Stimulated activated CD4-positive, alpha-beta T cell treated with anti-CD3 and anti-CD28 coated beads, Interleukin-1b, Interleukin-23, amount 100 ng/mL, for 24 hours (primary cell): ENCODE measurements at places on chromosomes 6 and 20.

DNA sequence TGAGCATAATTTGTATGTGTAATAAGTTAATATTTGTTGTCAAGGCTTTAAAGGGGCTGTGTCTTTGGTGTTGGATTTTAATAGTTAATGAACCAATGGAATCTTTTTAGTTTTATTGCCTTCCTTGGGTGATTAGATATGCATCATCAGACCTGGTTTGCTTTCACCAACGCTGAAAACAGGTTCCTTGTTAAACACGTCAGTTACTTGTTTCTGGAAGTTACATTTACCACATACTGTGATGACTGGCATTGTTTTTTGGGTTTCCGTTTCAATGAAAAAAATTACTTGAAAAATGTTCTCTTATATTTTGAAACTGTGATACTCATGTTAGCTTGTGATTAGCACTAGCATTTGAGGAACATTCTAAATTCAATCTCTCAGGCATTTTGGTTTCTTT, 58.6 kb upstream of the RNF144B start:
- no peak for DNase-seq

DNA sequence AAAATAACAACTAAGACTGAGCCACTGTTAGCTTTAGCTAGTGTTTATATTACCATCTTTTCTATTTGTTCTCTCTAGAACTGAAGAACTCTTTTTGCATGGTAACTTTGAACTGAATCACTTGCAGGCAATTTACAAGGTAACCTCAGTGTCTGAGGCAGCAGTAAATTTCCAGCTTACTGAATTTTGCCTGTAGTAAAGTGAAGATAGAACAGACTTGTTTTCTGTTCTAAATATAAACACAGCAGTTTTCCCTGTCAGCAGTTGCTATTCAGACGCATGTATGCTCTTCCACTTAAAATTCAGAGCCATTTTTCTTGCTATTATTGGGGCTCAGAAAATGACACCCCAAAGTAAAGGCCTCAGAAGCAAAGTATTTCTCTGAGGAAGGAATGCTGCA, 974.0 kb upstream of the GJE1 start:
- no peak for DNase-seq

GRCh38 chr6:23282252-23283021, 713.1 kb downstream of the HDGFL1 start:
- DNase-seq = no peak

- no peak for DNase-seq
Measured at GRCh38 chr20:35506872-35507638, 22.4 kb downstream of the C20orf173 start.

- no peak for DNase-seq
Measured at GRCh38 chr6:91088515-91088914, 501.6 kb upstream of the MAP3K7 start.

DNA sequence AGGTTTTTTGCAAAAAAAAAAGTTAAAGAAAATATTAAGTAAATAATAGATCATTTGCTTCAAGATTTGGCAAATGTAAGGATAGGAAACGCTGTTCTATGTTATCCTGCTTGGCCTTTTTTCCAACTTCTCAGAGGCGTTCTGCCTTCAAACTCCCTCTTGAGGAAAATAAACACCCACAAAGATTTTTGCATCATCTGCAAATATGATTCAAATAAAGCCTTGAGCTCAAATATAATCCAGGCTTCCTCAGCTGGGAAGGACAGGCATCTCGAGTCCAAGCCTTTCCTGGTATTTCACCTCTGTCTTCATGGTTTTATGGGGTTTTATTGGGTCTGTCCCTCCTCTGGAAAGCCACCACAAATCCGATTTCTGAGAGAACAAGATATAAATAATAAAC, 67.7 kb upstream of the PTPN1 start:
- no peak for DNase-seq

GRCh38 chr6:157859775-157860504, 36.9 kb downstream of the SNX9 start:
- DNase-seq = no peak

DNA sequence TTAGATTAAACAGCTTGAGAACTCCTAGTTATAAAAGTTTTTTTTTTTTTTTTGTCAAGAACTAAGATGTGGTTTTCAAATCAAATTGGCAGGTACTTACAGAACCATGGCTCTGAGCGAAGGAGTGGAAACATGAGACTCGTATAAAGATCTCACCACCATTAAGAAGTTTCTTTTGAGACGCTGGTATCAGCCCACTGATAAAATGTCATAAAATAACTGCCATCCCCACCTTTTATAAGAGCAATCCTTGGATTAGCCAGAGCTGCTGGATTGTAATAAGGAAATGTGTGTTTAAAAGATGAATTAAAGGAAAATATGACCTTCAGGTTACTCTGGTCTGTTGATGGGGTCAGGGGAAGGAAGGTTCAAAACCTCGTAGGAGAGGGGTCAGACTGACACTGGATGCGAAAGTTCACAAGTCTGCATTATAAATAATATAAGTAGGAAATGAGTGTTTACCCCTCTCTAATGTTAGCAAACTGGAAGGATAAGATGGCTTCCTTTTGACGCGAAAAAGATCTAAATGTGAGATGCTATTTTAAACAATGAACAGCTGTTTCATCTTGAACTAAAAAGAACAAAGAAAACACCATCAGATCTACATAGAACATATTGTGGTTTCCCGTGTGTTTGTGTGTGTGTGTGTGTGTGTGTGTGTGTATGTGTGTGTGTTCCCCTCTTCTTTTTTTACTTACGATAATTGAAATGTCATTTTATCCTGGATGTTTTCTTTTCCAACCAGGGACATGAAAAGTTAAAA, 386.8 kb upstream of the JAG1 start:
- no peak for DNase-seq

GRCh38 chr6:122008101-122008999, 391.1 kb upstream of the HSF2 start:
- DNase-seq = no peak

GRCh38 chr20:53045941-53046340, 73.8 kb downstream of the TSHZ2 start:
- DNase-seq = no peak

DNA sequence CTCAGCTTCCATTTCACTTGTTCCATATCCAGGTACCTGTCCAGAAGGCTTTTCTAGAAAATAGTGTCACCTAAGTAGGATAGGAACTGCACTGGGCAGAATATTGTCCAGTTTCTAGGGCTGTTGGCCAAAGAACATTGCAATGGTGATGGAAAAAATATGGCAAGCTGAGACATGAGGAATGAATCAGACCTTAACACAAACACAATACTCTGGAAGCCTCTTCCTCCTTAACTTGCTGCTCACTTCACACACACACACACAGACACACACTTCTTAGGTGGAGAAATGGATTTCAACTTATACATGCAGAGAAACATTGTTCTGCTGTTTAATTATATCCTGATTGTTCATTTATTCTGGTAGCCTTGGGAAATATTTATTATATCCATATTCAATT, 203.0 kb upstream of the RGS17 start:
- DNase-seq = no peak

DNA sequence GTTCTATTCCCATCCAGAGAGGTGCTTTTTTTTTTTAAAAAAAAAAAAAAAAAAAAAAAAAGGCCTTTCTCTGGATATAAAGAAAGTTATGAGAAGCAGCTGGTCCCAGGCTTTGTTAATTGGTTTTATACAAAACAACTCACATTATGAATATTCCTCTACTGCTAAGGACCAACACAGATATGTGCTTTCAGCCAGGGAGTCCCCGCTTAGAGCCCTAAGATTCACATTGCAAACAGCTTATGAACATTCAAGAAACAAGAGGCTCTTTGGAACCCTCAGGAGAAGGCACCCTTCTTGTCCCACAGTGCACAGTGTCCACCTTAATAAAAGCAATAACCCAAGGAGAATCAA, 53.5 kb upstream of the GPR31 start:
- DNase-seq = no peak

DNA sequence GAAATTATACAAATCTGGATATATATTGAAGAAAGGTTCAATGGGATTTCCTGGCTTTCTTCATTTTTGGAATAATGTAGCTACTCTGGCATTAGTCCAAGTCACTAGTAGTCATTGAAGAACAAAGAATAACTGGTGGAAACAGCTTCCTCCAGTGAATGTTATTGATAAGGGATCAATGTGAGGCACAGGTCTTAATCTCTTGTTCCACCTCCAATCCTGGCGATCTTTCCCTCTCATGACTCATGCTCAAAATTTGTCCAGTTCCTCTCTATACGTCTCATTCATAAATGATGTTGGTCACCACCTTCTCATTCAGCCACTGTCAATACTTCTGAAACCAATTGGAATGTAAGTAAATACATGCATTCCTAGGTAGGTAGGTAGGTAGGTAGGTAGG, 185.0 kb upstream of the BMP2 start:
- DNase-seq = no peak

DNA sequence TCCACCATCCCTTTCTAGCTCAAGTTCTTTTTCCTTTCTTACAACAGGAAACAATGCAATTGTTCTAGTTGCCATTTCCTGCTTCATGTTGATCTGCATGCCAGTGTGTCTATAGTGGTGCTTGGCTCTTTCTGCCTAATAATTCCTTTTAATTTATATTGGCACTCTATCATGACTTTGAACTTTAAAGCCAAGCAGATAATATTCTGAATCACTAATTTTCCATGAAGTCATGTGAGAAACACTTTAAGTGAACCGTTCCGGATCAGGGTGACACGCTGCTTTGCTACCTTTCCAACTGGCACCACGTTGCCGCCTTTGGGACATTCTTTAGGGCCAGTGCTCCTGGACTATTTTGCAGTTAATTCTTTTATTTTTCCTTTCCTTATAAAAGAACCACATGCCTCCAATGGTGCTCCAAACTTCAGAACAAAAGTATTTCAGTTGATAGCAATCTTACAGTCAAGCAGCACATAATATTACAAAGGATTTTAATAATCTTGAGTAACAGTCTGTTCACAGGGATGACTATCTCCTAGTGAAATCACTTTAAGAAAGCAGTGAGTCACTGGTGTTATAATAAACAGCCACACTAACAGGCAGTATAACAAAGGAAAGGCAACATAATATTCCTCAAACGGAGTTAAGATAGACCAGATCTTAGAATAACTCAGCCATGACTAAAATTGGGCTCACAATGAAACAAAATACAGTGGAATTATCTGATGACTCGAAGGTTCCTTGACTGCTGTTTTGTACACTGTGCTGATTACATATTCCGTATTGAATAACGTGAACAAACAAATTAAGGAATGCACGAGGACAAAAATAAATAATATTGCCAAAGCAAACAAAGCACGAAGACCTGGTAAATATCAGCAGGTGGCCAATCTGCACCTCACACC, 19.0 kb upstream of the BLOC1S5 start:
- no peak for DNase-seq

DNA sequence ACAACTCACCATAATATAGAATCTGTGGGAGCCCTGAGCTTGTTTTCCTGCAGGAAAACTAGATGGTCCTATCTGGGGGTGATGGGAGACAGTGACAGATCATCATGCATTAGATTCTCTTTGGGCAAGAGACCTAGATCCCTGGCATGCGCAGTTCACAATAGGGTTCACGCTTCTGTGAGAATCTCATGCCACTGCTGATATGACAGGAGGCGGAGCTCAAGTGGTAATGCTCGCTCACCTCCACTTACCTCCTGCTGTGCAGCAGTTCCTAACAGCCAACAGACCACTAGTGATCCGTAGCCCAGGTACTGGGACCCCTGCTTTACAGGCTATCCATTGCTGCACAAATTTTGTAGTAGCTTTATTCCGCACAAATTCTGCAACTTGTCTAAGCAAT, 84.5 kb downstream of the HIVEP2 start:
- DNase-seq = no peak

GRCh38 chr6:137387096-137387764, 107.0 kb downstream of the OLIG3 start:
- DNase-seq = no peak

GRCh38 chr20:23820493-23820892, 6.0 kb downstream of the CST2 start:
- DNase-seq = no peak

- no peak for DNase-seq
Measured at GRCh38 chr6:140284871-140285270, 910.4 kb upstream of the CITED2 start.

DNA sequence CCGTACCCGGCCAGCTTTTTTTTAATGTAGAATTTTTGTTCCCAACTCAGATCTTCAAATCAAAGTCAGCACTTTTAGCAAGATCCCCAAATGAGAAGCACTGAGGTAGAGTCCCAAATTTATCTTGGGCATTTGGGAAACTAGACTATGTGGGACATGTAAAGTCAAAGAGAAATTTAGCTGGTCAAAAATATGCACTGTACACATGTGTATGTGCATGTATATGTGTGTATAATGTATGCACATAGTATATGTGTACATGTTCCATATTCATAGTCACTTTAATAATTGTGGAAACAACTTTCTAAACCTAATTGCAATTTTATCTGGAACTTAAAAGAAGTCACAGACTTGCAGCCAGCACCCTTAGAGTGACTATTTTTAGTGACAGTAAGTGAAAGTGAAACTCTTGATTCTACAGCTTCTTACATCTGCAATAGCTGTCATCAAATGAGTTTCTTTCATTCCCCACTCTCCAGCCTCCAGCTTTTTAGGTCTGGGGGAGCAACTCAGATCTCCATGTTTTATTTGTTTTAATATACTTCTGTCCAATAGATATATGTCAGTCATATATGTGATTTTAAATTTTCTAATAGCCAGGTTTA, 53.6 kb downstream of the CDC40 start:
- no peak for DNase-seq

- DNase-seq = no peak
Measured at GRCh38 chr6:163391985-163392384, 22.5 kb upstream of the QKI start.

GRCh38 chr6:133502441-133503335, 261.5 kb downstream of the EYA4 start:
- DNase-seq = no peak

DNA sequence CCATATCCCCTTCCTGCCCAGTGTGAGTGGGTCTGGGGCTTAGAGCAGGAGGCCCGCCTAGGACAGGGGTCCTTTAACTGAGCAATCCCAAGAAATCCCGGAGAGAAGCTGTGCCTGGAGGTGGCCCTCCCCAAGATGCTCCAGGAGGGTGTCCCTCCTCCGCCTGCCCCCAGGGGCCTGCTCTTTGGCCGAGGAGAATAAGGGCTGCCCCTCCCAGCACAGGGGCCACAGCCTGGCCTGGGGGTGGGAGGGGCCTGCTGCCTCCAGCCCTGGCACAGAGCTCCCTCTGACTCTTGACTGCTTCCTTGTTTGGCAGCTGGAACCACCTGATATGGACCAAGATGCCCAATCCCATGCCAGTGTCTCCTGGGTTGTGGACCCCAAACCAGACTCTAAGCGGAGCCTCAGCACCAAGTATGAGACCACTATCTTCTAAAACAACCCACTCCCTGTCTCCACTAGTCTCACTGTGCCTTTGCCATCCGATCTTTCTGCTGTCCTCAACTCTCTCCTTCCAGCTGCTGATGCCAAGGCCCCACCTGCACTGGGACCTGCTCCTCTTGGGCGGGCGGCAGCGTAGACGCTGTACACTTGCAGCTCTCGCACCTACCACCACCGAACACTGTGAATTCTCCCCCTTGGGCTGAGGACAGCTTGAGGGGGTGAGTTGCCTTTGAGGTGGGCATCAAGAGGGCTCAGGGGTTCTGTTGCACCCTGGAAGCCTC, 54.3 kb downstream of the TCP11 start:
- no peak for DNase-seq

GRCh38 chr6:52739627-52740026, 23.6 kb downstream of the GSTA2 start:
- no peak for DNase-seq

- no peak for DNase-seq
Measured at GRCh38 chr20:63544958-63545516, 2.5 kb downstream of the SRMS start.

GRCh38 chr6:136859430-136859829, 37.0 kb downstream of the PEX7 start:
- no peak for DNase-seq

GRCh38 chr6:38413102-38413800, 226.5 kb downstream of the BTBD9 start:
- DNase-seq = no peak
